Stimulated activated CD4-positive, alpha-beta T cell treated with anti-CD3 and anti-CD28 coated beads, Interleukin-4, amount 100 ng/mL, for 48 hours (primary cell): ENCODE measurements at places on chromosomes 11 and 22.

DNA sequence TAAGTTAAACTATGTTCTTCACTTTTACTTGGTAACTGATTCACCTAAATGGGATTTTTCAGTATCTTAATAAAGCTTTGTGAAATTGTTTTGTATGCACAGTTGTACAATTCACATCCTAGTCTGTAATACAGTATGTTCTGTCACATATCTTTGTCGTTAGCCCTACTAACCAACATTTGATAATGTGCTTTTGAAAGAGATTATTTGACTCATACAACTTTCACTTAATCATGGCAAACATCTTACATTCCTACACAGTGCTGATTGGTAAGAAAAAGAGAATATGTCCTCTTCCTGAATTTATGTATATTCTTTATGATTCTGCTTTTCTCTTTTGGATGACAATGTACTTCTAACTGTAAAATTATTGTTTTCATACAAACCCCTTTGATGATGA is 234.5 kb downstream of the METTL15 start:
- no peak for DNase-seq

GRCh38 chr22:44120314-44120704 is 60.4 kb upstream of the PARVG start:
- no peak for DNase-seq

GRCh38 chr22:36204001-36204631 is 2.5 kb upstream of the APOL4 start:
- DNase-seq: no peak

DNA sequence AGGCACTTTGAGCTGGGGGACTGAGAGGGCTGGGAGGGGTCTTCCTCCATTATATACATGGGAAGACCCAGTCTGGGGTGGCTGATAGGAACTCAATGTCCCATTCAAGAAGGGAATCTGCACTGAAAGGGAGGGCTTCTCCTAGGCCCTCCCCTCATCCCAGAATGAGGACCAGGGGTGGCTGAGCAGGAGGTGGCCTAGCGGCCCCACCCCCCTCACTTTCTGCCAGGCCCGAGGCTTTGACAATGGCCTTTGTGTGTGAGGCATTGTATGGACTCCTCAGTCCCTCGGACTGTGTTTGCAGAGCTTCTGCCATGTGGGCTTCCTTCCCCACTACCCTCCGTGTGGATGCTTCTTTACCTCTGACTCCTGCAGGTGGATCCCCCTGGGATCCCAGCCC is 65.7 kb downstream of the NECTIN1 start:
- no peak for DNase-seq

DNA sequence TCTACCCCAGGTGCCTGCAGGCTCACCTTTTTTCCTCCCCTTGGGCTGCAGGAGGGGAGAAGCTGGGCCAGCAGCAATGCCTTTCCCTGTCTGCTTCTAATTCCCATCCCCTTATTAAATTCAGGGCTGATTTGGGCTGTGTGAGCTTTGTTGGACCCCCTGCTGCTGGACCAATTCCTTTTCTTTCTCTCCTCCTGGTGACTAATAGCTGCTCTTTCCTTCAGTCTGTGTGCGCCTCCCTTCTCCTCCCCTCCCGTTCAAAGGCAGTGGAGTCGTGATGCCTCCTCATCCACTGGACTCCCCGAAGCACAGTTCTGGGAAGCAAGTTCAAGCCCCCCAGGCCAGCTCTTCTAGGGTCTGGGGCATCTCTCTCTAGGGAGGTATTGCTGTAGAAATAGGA is 567.9 kb upstream of the CADM1 start:
- DNase-seq: no peak
